Stimulated activated CD4-positive, alpha-beta T cell treated with anti-CD3 and anti-CD28 coated beads, Interleukin-1b, Interleukin-23, amount 100 ng/mL, for 48 hours (primary cell): ENCODE measurements at places on chromosomes 5 and 9.

DNA sequence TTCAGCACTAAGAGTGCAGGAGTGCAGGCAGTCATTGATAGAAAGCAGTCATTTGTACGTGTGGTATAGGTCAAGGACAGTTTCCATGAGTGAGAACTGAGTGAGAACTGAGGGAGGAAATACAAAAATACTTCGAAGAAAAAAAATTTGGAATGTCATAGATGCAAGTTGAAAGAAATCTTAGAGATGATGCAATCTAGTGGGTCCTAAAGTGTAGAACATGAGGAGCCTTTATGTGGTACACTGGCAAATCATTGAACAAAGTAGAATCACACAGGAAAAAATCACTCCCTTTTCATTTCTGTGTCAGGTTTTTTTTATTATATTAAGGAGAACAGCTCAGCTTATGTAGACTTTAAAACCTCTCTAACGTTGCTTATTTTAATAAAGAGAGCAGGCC is 26.4 kb upstream of the SLC1A1 start:
- DNase-seq, result no peak

- DNase-seq, result peak; percentile 50
These were observed 26.9 kb upstream of the ITGA1 start for GRCh38 chr5:52760695-52761366.

- DNase-seq, result no peak
These were observed 44.9 kb upstream of the RAPGEF6 start for GRCh38 chr5:131679911-131680310.

DNA sequence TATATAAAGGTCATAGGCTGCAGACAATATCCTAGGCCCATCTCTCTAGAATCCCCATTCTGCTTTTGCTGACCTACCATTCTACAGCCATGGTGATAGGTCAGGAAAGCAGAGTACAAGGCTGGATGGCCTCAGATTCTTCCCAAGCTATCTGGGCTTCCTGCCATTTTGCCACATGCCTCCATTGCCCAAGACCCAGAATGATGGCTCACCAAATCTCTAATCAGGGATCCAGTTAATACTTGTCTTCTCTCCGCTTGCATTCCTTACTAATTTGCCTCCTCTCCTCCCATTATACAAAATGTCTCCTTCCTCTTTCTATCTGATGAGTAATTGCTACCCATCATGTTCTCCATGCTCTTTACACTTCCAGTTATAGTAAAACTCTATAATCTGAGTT is 22.7 kb upstream of the NDUFS4 start:
- no peak for DNase-seq

DNA sequence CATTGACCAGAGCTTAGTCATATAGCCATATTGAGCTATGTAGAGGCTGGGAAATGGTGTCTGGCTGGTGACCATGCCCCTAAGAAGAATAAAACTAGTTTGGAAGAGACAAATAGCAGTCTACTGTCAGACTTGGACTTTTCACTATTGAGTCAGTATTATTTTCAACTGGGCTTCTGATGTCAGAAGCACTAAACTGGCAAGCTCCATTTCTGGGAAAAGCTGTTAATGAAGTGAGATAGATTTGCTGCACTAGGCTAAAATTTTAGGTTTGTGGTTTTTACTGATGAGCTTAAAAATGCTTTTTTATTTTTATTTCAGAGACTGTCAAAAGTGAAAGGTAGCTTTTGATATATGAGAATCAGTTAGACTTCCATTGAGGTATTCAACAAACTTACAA is 220.2 kb downstream of the RAB3C start:
- no peak for DNase-seq

DNA sequence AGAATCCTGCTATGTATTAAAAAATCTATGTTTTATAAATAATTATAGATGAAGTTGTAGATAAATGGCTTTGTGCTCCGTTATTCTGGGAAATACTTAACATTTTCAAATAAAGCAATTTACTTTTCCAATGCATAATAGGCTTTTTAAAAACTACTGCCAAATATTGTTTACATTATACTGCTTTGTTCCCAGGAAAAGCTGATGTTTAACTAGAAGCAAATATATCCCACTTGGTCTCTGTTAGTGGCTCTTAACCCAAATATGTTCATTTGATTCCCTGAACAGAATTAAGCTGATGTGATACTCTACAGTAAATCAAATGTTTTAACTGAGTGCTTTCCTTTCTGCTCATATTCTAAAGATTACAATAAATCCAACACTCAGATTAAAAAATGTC is 326.3 kb downstream of the SLCO4C1 start:
- no peak for DNase-seq

- no peak for DNase-seq
These were observed 60.6 kb downstream of the COMMD10 start for GRCh38 chr5:116145416-116145815.

DNA sequence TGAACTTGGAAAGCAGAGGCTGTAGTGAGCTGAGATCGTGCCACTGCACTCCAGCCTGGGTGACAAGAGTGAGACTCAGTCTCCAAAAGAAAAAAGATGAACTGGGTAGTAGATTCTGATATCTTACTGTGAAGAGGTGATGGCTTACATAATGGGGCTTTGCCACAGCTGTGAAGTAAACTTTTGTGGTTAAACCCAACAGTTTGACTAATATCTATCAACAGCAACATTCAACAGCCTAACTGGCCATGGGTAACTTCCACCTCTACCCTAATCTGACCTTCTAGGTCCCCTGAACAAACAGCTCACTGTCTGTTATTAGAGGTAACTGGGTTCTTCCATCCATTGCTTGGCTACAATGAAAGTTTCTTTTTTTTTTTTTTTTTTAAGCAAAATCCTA is 52.1 kb downstream of the TLE1 start:
- DNase-seq, result no peak

GRCh38 chr9:134361426-134361825 is 35.2 kb downstream of the RXRA start:
- DNase-seq, result no peak

DNA sequence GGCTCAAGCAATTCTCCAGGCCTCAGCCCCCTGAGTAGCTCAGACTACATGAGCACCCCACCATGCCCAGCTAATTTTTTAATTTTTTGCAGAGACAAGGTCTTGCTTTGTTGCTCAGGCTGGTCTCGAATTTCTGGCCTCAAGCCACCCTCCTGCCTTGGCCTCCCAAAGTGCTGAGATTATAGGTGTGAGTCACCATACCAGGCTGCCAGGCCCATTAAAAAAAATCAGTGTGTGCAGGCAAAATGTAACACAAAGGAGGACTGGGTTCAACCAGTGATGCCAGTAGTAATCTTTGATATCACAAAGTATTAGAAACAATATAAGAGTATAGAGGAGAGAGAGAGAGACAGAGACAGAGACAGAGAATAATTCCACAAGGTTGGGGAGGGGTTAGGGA is 322.7 kb downstream of the MSX2 start:
- no peak for DNase-seq

GRCh38 chr5:140190872-140191218 is 15.9 kb downstream of the CYSTM1 start:
- no peak for DNase-seq

- DNase-seq, result no peak
These were observed 83.0 kb downstream of the SMC2 start for GRCh38 chr9:104177003-104177611.
